ENCODE measurements at places on chromosomes 2 and 18.

DNA sequence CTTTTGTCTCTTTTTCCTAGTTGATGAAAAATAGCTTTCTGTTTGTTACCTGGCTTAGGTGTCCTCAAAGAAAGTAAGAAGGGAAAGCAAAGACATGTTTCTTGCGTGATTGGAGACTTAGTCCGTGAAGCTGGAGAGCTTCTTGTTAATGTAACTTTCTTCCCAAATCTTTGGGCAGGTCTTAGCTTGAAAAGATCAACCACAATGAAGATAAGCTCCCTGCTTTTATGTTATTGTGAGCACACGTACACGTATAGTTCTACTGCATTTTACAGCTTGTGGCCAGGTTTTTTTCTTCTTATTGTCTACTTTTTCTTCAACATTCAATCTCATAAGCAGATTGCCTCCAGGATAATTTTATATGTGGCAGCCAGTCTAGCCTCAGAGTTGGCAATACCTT, 99.8 kb downstream of the DIS3L2 start:
- no peak for DNase-seq

- no peak for DNase-seq
These were observed 141.5 kb downstream of the FBXO15 start for GRCh38 chr18:74006143-74006542.

DNA sequence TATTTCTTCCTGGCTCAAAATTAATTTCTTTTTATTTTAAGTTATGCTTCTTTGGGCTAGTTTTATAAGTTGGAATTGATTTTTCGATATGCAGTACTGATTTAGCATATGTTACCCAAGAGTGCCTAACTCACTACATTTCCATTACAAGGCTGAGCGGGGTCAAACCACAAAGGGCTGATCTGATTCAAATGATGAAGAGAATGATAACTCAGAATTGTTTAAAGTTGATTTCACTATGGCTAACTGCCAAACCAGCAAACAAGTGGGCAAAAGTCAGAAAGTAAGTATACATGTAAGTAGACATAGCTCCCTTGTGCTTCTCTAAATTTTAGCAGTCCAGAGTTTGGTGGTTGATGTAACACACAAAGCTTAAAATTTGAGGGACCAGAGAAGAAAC, 35.6 kb downstream of the RAD51AP2 start:
- DNase-seq = no peak

DNA sequence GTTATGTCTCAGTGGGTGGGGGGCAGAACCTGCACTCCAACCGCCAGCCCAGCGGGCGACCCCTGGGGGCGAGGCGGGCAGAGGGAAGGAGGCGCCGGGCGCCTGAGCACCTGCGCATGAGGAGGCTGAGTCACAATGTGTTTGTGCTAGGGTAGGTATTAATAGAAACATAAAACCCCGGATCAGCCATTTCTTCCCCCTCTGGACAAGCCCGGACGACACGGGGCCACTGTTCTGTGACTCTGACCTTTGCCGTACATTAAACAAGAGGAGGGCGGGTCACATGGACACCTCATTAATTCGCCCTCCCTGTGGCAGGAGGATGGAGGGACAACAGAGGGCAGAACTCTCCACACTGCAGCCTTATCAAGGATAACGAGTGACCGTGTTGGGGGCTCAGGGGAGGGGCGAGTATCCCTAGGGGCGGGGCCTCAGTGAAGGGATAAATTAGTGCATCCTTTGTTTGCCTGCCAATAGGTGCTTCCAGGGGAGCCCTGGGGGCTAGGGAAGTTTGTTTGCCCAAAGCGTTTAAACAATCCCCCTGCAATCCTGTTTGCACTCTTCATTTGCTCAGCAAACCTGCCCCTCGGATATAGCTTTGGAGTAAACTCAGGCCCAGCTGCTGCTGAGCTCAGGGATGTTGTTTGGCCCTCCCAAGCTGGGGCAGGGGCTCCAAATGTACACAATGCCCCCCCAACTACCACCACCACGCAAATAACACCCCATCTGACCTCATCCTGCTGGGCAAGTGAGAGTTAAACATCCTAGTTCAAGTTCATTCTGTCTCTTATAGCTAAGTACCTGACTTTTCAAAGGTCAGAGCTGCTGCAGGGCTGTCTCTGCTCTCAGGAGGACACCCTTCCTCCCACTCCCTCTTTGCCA, 171.2 kb upstream of the GLI2 start:
- DNase-seq = no peak

- no peak for DNase-seq
These were observed 14.3 kb downstream of the SPTBN1 start for GRCh38 chr2:54470266-54470938.

DNA sequence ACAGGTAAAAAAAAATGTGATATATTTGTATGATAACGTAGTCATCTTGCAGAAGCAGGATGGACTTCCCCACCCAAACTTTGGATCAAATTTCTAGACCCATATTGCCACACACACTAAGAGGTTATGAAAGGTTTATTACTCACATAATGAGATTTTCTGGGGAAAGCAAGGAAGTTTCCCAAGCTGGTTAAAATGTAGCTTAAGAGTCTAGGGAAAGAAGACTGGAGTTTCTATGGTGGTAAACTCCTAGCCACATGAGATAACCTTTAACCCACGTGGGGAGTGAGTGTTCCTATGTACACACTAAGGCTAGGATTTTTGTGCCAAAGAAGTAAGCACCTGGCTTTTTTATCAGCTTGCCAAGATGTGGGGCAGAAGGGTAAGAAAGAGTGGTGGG, 335.7 kb upstream of the UBE2E3 start:
- no peak for DNase-seq

GRCh38 chr2:64404743-64405142, 49.2 kb upstream of the LGALSL start:
- no peak for DNase-seq

- DNase-seq = no peak
These were observed 49.2 kb upstream of the KCNG2 start for GRCh38 chr18:79748321-79749180.

GRCh38 chr2:15588329-15588919, 3.2 kb upstream of the DDX1 start:
- no peak for DNase-seq

GRCh38 chr18:12857215-12857905, 26.7 kb downstream of the PTPN2 start:
- no peak for DNase-seq

DNA sequence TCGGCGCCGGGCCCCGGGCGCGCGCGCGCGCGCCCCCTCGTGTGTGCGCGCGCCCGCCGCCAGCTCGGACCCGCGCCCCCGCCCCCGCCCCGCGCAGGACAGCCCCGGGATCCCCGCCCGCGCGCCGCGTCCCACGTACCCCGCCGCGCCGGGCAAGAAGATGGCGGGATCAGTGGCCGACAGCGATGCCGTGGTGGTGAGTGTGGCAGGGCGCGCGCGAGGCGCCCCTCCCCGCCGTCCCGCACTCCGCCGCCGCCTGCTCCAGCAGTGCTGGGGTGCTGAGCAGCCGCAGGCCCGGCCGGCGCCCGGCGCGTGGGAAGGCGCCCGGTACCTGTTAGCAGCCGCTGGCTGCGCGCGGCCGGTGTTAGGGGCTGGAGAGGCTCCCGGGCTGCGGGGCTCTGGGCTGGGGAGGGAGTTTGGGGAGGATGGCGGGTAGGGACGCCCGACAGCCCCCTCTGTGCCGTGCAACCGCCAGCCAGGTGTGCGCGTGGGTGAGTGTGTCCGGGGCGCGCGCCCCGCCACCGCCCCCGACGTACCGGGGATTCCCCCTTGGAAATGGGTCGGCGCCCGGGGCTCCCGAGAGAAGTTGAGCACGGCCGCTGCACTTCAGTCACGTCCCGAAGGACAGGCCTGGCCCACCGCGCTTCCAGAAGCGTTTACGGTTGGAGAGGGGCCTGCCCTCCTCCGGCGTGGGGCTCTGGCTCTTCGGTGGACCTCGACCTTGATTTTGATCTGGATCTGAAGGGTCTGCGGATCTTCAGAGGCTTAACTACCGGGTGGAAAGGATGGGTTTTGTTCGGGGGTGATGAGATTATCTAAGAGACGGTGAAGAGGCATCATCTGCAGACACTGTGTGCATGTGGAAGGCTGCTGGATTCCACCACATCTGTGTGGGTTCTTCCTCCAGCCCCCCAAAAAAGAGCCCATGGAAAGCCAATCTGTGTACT, 697 bp downstream of the LGALSL start:
- DNase-seq = peak; percentile 18

DNA sequence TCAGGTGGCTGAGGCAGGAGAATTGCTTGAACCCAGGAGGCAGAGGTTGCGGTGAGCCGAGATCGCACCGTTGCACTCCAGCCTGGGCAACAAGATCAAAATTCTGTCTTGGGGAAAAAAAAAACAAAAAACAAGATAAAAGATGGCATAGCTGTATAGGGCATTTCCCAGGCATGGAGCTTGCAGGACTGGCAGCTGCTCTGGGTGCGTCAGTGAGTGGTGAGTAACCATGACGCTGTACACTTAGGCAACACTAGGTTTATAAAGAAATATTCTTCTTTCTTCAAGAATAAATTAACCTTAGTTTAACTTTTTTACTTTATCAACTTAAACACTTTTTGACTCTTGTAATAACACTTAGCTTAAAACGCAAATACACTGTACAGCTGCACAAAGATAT, 15.4 kb downstream of the TGOLN2 start:
- DNase-seq = no peak

GRCh38 chr18:52254367-52254766, 85.6 kb upstream of the DCC start:
- no peak for DNase-seq

- no peak for DNase-seq
These were observed 13.5 kb downstream of the PLB1 start for GRCh38 chr2:28509361-28509760.

DNA sequence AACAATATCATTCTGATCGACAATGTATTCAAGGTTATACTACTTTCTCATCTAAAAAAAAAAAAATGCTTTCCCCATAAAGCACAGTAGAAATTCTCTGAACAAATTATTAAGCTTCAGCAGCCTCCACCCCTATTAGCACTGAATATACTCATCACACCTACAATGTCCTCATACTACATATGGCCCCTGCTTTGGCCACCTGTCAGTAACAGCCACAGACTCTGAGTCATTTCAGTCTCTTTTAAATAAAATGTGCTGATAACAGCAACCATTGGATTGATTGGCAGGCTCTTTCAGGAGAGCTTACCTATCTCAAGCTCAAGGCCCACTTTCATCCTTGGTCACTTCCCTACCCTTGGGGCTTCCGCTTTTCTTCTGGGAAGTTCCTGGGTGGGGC, 236.7 kb downstream of the TMX3 start:
- no peak for DNase-seq

GRCh38 chr2:100142393-100142792, at the start of gene AFF3:
Gene AFF3, minus strand, starts transcription at chr2:100142590. Its CDS starts 38,136 bp downstream, at chr2:100104454.
- peak; percentile 60 for DNase-seq

DNA sequence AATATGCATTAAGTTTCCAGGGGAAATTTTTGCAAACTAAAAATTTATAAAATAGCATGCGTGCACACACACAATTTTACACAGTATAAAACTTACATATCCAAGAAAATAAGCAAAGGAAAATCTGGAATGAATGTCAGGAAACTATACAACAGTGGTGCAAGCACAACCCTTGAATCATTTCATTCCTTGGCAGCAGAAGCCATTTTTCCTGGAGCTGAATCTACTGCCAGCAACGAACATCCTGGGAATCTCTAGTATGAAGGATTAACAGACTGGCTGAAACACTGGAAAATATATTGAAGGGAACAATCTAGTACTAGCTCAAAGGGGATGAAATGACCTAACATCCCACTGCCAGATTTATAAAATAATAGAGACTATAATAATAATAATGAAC, 235.3 kb downstream of the DYM start:
- DNase-seq = no peak

DNA sequence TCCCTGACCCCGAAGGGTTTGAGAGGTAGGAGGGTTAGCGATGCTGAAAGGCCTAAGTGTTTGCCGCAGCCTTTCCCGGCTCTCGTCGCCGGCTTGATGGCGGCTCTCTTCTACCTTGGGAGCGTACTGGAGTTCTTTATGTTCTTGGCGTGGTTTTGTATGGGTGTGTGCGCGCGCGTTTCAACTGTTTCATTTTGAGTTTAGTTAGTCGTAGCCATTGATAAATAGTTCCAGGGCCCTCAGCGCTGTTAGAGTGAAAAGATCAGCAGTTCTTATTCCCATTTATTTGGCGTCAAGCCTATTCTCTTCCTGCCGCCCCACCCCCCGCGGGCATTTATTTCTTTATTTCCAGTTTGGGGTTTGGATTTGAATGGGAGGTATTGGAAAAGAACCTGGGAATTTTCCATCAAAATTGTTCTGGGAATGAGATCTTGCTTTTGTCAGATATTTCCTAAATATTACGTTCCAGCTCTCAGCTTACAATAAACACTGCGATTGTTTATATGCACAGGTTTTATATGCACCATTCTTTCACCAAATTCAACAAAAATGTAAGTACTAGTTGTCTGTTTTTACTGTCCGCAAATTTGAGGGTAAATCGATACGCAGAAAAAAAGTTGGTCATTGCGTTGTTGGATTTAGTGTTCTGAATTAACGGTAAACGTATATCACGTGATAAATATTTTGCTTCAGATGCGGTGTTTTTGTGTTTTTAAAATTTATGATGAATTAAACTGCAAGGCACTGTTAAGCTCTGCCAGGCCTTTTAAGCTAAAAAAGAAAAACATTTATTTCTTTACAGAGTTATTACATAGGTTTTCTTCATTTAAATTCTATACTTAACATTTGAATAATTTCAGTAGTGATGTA, 954 bp downstream of the CCNT2 start:
- peak; percentile 44 for DNase-seq

DNA sequence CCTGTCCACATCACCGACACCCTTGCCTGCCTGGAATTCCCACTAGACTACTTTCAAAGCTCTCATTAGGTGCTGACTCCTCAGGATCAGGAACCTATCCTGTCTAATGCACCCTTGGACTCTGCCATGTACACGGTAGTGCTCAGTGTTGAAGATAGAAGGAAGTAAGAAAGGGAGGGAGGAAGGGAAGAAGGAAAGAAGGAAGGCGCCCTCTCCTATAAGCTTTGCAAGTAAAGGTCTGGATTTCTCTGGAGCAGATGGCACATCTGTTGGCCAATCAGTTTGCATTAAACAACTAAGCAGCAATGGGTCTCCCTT, 45.3 kb downstream of the SCTR start:
- DNase-seq = no peak

DNA sequence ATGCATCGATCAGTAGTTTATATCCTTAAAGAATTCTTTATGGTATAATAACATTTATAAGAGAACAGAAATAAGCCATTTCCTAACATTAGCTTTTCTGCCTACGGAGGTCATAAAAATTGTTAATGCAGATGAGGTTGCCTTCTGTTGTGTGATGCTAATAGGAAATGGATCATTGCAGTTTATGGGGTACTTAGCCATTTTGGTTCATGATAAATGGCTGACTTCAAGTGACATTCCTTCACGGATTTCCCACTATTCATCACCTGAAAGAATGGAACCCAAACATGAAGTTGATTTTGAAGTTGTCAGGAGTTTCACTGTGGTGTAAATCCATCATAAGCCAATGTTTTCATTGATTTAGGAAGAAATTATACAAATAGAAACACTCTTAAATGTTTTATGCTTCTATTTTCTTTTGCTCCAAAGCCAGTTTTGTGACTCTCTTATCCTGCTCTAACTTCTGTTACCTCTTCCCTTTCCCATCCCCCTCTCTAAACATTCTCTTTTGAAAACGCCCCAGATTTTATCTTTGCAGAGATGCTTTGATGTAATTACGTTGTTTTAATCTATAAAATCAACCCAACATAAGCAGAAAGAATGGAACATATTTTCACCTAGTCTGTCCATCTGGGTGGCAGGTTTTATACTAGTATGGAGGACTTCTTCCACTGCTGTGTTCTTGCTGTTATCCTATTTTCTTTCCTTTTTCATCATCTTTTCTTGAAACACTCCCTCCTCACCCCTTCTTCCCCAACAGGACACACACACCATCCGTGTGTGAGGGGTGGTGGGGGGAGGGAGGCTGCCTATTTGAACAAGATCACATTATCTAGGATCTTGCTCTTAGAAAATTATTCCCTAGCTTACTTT, 58.2 kb downstream of the GREB1L start:
- DNase-seq = no peak

- no peak for DNase-seq
These were observed 23.9 kb downstream of the CFAP65 start for GRCh38 chr2:219017201-219017931.

Data from stimulated activated CD4-positive, alpha-beta T cell treated with anti-CD3 and anti-CD28 coated beads, TNF-alpha, amount 100 ng/mL, for 48 hours (primary cell).